Activated CD8-positive, alpha-beta T cell treated with anti-CD3 and anti-CD28 coated beads for 36 hours (primary cell): ENCODE measurements at places on chromosomes 1 and 21. TPM values are rescaled to one million over a fixed set of nuclear protein-coding genes. Genes with fewer than 3 reads are reported as not detected.
A peak's percentile ranks its signal among the peaks of the same experiment; 100 is the strongest.

The FGGY gene
- total RNA-seq = 13.6 TPM

The TEX38 gene
- total RNA-seq = not detected

The SPAG17 gene
- not detected for total RNA-seq

DNA sequence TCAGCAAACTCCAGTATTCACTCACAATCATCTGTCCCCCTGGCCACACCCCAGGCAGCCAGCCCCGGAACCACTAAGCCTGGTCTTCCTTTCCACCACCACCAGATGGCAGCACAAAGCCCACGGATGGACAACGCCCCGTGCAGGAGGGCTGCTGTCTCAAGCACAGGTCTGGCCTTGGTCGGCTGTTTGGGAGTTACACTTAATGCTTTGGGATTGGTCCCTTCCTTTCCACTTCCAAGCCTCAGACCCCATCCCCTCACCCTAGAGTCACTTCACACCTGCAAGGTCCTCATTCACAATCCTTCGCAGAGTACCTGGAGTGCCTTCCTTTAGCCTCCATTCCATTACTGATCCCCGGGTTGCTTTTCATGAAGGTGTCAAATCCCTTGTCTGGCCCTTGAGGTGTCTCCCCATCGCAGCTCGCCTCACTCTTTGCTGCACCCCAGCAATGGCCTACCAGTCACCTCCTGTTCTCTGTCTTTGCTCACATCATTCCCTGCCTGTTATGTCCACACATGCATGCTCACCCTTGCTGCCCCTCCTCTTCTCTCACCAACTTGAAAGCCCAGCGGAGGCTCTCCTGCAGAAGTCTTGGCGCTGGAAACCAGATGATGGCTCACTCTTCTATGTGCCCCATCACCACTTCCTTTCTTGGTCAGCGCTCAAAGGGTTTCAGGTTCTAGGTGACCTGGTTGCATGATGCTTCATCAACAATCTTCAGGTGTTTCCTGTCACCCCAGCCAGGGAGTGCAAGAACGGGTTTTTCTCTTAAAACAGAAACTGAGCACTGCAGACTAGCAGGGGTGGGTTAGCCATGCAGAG, 24.9 kb upstream of the KCNA2 start:
- no peak overlapping the region for H3K4me3 ChIP-seq
- no peaks in the 10 kb centered on the region for H3K36me3 ChIP-seq
- H3K4me1 ChIP-seq = peaks cover 52% of the 10 kb centered on the region
- no peak overlapping the region for H3K27ac ChIP-seq
- H3K27me3 ChIP-seq = no peaks in the 10 kb centered on the region

- H3K36me3 ChIP-seq = peaks cover 5% of the 10 kb centered on the region
- peak; percentile 38 for DNase-seq
- H3K27ac ChIP-seq = peak overlapping the region; percentile 87
- peaks cover 49% of the 10 kb centered on the region for H3K4me1 ChIP-seq
- H3K4me3 ChIP-seq = peak overlapping the region; percentile 85
These were observed 1.3 kb downstream of the ZBTB7B start for GRCh38 chr1:155003766-155004351.
